ENCODE measurements at places on chromosomes 2 and 18.

- DNase-seq, result peak; percentile 46
Measured at GRCh38 chr2:64295326-64296139, 151.3 kb upstream of the PELI1 start.

DNA sequence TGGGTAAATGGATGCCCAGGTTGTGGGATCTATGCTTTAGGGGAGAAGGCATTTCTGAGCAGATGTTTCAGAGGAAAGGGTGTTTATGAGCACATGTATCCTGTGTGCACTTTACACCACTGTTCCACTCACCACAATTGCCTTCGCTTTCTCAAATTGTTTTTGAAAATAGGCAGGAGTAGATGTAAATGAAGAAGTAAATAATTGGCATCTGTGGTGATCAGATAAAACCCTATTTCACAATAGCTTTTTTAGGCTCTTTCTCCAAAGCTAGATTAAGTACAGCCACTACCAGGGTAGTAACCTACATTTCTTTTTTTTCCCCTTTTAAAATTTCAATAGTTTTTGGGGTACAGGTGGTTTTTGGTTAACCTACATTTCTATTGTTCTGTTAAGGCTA lies 40.6 kb downstream of the TMEM178A start:
- DNase-seq, result no peak

DNA sequence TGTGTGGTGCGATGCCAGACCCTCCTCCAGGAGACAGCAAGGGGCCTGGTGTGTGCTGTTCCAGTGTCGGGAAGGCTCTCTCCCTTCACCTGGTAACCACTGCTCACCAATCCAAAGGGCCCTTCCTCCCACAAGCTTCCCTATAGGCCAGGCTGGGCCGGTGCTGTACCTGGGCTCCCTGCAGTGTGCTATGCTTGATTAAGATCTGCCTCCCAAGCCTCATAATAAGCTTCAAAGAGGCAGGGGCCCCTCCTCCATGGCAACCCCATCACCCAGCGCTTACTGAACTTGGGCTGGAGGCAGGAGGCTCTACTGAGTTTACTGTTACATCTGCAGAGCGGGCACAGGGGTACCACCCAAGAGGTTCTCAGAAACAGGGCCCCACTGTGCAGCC lies 4.5 kb upstream of the MAL start:
- DNase-seq, result no peak

DNA sequence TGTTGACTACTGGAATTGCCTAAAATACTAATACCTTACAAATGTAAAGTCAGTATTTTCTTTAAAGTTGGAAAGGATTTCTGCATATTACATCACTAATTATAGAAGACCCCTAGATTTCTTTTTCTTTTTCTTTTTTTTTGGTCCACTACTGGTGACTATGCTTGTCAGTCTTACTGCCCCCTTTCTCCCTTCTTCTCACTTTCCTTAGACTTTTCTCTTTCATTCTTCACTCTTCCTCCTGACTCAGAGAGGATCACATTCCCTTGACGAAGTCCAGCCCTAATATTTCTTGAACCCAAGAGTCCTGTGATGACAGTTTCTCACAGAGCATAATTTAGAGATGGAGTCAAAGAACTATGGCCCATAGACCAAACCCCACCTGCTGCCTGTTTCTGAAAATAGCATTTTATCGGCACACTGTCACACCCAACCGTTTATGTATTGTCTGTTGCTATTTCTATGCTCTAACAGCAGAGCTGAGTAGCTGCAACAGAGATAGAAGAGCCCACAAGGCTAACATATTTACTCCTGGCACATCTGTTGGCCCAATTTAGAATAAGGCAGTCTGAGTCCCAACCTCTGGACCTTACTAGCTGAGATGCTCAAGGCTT lies 40.6 kb upstream of the RIOK3 start:
- no peak for DNase-seq

GRCh38 chr18:78620326-78620725 lies 359.3 kb upstream of the SALL3 start:
- DNase-seq, result no peak

- no peak for DNase-seq
Measured at GRCh38 chr2:237883951-237884446, 24.6 kb downstream of the RAMP1 start.

- no peak for DNase-seq
Measured at GRCh38 chr18:31386741-31387140, 10.2 kb downstream of the DSG4 start.

DNA sequence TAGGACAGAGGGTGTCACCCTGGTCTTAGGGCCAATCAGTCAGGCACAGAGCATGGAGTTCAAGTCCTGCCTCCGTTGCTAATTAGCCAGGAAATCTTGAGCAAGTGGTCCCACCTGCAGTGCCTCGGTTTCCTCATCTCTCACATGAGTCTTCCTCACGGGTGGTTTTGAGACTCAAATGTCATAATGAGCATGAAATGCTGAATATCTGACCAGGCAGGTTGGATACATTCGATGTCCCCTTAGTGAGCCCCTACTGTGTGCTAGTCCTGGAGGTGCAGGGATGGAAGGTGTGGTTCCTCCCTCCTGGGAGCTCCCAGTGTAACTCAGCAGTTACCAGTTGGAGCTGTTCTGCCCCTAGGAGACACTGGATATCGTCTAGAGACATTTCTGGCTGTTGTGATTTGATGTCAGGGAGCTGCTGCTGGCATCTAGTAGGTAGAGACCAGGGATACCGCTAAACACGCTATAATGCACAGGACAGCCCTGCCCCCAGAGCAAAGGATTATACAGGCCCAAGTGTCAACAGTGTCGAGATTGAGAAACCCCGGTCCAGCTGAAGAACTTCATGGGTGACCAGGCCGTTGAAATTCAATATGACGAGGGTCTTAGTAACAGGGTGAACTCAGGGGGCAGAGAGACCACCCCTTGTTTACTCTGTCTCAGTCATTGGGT lies 118.5 kb upstream of the TWIST2 start:
- DNase-seq, result no peak
